ENCODE measurements at places on chromosomes 2 and 18.

DNA sequence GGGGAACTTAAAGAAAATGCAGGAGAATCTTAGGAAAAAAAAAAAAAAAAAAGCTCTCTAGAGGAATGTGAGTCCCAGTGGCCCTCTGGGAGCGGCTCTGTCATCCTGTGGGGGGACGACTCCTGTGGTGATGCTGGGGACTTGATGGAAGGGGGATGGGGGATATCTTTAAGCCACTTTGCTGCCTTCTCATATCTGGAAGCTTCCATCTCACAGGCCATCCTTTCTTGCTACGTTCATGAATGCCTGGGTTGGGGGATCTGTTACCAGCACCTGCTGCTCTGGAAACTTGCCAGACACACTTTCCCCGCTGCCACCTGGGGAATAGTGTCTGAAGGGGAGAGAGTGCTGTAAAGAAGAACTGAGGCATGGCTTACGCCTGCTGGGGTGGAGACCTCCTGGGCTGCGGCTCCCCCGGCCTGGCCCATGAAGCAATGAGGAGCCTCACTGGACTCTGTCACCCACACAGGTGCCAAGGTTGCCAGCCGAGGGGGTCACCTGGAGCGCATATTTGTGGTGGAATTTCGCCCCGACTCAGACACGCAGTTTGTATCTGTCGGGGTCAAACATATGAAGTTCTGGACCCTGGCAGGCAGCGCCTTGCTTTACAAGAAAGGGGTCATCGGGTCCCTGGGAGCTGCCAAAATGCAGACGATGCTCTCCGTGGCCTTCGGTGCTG lies 92.8 kb downstream of the RTN4 start:
- no peak for DNase-seq

- DNase-seq, result peak; percentile 46
Measured at GRCh38 chr18:64100116-64100922, 48.6 kb downstream of the LINC00305 start.

- no peak for DNase-seq
Measured at GRCh38 chr2:44655401-44655864, 286.1 kb upstream of the SIX3 start.

DNA sequence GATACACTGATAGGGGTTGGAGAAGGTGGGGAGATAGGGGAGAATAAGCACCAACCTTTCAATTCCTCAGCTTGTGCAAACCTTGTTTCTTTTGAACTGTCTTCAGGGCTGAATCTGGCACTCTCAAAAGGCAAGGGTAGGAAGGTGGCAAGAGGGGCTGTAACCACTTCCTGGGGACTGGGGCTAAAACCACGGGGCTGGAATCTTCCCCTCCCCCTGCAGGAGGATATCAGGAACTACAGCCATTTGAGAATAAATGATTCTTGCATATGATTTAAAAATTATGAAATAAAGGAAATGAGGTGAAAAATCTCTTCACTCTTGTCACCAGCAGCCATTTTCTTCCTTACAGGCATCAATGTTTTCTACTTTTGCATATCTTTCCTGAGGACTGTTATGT lies 50.8 kb downstream of the ATOH8 start:
- DNase-seq, result no peak

GRCh38 chr2:128395640-128396499 lies 77.2 kb upstream of the HS6ST1 start:
- DNase-seq, result peak; percentile 55

DNA sequence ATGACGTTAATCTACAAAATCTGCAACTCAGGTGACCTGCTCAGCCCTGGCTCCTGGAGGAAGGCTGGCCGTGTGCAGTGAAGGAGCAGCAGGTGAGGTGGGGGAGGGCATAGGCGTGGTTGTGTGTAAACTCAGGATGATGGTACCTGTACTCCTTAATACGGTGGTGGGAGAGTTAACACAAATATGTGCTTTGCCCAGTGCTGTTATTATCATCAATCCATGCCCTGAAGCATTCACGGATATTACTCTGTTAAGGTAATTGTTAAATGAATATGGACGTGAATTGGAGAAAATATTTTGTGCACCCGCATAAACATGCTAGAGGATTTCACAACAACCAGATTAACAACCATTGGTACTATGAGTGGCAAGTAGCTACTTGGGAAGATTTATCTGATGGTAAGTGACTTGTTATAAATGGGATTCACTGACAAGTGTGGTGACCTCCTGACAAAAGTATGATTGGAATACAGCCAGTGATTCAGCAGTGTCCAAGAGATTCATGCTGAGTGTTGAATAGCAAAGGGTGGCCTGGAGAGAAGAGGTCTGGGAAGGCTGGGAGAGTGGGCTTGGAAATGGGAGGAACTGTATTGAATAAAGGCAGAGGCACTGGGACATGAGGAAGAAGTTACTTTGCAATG lies 194.1 kb downstream of the TPGS2 start:
- no peak for DNase-seq

- no peak for DNase-seq
Measured at GRCh38 chr2:235825946-235826345, 332.1 kb downstream of the AGAP1 start.

DNA sequence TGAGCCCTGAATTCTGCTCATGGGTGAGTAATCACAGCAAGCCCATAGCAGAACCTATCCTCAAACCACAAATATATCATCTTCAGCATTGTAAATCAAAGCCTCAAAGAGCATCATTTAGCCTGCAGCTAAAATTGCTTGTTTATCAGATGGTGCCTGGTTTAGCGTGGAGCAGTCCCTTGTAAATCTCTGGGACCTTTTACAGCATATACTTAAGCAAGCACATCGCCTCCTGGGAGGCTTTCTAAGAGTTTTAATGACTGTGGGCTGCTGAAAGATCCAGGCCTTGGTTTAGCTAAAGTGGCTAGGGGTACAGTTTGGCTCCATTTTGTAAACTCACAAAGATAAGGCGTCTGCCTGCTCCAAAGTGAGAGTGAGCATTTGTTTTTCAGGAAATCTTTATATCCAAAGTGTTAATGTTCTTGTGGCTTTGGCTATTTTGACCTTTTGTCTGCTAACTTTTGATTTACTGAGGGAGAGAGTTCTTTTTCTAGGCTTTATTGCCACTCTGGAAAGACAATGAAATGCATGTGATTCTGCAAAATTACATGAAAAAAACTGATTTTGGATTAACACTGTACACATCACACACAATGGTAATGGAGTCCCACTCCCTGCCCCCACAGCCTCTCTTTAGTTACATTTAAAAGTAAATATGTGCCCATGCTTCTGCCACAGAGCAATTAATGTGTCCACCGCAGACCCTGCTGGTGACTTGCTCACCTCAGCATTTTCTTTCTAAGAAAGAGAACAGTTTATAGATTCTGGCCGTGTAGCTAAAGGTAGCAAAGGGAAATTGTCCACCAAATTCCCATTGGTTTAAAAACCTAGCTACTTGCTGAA lies 194.8 kb downstream of the LNPK start:
- no peak for DNase-seq

GRCh38 chr2:84938194-84938879 lies 32.6 kb upstream of the KCMF1 start:
- peak; percentile 23 for DNase-seq

- peak; percentile 64 for DNase-seq
Measured at GRCh38 chr2:237558961-237559641, 7.3 kb upstream of the PRLH start.

- DNase-seq, result no peak
Measured at GRCh38 chr2:28615706-28616105, 119.8 kb downstream of the PLB1 start.

DNA sequence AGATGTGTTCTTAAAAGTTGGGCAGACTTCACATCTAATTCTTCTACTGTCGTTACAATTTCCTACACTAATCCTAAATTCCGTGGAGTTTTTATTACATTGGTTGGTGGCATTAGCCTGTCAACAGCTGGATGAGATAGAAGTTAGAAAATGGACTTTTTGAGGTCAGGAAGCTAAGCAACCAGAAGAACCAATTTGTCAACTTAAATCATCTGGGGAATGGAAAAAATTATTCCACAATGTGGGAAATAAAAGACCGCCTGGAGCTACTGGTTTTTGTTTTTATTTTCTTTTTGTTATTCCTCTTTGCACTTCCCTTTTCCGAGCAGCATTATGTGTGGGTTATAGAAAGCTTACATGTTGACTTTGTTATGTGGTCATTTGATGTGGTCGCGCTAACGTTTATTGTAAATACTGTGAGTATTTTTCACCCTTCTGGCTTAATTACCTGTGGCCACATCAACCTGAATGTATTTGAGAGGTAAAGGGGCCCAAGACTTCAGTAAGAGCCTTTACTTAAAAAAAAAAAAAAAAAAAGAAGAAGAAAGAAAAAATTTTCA lies 75.3 kb downstream of the PTPRM start:
- DNase-seq, result no peak

- peak; percentile 12 for DNase-seq
Measured at GRCh38 chr2:226797289-226797988, 2.2 kb downstream of the IRS1 start.

- peak; percentile 91 for DNase-seq
Measured at GRCh38 chr2:152558158-152558984, 158.9 kb downstream of the PRPF40A start.

GRCh38 chr18:39274535-39274934 lies 1708.9 kb upstream of the CELF4 start:
- peak; percentile 76 for DNase-seq

DNA sequence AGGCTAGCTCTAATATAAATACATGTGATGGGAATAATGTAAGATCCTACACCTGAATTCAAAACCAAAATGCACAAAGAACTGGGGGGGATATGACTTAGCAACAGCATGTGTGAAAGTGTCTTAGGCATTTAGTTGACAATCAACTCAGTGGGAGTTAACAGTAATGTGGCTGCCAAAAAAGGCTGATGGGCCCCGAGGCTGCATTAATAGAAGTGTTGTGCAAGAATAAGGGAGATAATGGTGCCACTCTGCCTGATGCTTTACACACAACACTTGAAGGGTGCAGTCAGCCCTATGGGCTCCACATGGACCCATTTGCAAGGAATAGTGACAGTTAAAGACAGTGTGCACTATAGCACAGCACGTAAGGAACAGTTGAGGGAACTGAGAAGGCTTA lies 649.4 kb upstream of the ZEB2 start:
- DNase-seq, result no peak

- no peak for DNase-seq
Measured at GRCh38 chr18:63909870-63910269, 2.1 kb downstream of the SERPINB10 start.
